ENCODE measurements at places on chromosomes 1 and 21.

DNA sequence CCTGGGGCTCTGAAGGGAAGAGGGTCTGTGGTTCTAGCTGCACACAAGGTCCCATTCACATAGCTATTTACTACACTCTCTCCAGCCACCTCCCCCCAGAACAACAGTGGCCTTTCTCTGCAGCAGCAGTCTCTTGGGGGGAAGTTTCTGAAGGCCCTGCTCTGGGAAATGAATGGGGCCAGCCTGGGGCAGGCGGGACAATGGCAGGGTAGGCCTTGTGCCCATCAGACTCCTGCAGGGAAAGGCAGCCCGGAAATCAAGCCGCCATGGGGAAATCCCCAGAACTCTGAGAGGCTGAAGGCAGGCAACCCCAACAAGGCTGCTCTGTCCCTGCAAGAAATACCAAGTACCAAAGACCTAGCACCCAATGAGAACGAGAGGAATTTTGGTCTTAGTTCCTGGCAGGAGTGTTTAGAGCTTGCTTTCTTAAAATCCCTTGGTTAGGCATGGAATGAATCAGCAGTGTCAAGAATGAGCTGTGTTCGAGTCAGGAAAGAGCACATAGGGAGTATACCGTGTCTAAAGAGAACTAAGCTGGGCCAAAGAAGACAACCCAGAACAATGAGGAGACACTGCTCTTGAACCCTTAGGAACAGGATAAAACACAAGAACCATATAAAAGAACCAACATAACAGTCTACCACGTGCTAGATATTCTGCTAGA is 11.3 kb downstream of the ARHGEF11 start:
- DNase-seq = no peak

DNA sequence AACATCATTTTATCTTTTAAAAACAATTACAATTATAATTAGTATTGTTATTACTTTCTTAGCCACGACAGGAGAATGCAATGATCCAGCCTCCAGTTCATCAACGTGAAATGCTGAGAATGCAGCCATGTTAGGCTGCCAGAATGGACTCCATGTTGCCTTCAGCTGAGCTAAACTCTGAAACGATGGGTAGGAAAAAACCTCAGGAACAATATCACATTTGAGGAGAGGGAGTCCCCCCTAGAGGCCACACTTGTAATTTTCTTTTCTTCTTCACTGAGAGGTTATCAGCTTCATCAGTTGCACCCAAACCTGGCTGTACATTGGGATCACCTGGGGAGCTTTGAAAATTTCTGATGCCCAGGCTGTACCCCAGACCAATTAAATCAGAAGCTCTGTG is 34.6 kb upstream of the DNAH14 start:
- DNase-seq = no peak

- DNase-seq = no peak
Measured at GRCh38 chr1:42962641-42963377, 4.1 kb upstream of the SLC2A1 start.

DNA sequence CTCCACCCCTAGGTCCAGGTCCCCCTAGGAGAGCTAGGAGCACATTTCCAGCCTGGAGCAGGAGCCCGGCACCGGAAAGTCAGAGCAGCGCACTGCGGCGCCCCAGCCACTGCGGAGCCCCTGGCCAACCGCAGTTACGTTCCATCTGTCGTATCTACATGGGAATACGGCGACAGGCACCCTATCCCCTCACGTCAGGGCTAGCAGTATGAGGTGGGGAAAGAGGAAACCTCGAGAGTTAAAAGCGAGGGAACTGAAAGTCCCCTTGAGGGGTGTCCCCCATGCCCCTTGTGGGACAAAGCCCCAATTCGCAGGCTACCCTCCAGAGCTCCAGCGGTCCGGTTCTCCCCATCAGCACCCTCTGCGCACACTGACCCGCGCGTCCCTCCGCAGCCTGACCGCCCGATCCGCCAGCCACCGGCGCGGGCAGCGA is 995 bp downstream of the COLGALT2 start:
- peak; percentile 1 for DNase-seq

DNA sequence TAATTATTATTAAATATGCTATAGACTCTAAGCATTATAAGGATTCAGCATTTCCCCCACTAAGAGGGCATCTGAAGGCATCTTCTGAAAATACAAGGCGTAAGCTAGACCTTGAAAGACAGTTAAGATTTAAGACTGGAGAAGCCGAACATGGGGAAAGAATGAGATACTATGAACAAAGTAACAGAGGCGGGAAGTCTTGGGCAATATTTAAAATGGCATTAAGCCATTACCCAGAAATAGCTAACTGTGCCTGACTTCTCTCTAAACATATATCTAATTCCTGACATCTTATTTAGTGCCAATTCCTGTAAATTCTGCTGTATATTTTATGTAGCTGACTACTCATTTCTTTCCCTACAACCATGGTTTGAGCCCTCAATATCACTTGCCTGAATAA is 20.9 kb downstream of the DPH5 start:
- DNase-seq = no peak

DNA sequence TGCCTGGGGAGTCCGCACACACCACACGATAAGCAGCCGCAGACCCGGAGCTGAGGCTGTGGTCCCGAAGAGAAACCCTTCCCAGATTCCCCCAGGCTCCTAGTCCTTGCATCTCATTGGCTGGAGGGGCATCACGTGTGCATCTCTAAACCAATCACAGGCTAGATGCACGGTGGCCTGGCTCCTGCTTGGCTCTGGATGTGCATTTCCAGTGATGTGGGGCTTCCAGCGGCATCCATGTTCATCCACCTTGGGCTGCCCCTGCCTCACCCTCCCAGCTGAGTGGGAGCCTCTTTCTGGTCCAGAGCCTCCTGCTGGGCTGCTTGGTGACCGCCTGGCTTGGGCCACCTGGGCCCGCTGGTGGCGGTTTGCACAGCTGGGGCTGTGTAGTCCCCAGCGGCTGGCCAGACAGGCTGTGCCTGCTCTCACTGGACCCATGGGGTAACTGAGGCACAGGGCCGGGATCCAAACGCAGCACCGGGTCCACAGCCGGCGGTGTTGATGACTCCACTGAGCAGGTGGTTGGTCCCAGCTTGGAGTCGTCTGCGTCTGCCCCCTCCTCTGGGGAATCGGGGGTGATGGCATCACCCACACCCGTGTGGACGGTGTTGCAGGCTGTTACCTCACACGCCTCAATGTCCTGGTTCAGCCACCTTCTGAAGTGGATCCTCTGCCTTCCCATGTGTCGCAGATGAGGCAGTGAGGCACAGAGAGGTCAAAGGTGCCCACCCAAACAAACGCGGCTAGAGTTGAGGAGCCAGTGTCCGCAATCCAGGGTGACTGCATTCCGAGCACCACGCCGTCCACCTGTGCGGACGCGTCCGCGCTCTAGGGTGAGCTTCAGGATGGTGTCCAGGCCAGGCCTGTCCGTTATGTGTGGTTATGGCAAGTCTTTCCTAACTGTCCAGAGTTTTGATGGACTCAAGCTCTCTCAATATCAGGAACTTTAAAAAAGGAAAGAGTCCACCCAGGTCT is 41.3 kb downstream of the COL6A1 start:
- no peak for DNase-seq

GRCh38 chr1:98054786-98055185 is 134.0 kb upstream of the DPYD start:
- DNase-seq = no peak

GRCh38 chr1:206886831-206887230 is 10.4 kb upstream of the IL24 start:
- no peak for DNase-seq

DNA sequence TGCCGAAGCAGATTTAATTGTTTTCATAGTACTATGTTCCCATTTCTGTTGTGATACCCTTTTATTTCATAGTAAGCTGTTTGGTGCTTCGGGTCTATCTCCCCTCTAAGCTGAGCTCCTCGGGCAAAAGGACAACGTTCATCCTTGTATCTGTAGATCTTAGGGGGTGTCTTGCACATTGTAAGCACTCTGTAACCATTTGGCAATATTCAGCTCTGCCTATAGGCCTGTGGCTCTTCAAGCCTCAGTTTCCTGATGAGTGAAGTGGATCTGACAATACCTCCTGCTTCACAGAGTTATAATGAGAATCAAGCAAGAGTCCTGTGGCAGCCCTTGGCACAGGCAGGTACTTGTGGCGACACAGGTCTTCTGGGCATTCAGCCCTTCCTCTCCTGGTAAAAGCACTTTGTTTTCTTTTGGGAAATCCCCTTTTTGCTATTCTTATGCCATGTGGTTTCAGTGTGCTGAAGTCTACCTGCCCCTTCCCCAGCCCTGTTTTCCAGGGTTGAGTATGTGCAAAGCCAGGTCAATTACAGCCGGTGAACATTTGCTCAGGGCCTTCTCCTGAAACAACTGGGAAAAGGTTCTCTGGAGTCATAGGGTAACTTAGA is 8.5 kb upstream of the EXO1 start:
- no peak for DNase-seq

DNA sequence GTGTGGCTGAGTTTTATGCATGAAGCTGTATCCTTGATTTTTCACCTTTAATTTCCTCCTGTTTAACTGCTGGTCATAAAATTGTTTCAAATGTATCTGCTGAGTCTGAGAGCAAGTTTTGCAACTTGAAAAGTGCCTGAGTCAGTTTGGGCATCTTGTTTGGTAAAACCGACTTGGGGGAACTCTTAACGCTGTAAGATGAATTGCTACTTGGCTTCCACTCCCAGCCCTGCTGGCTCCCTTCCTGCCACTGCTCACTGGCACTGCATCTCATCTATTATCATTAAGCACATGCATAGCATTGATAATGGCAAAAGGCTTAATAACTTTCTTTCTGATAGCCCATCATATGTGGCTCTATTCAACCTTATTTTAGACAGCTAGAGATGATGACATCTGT is 35.7 kb upstream of the FAM78B start:
- no peak for DNase-seq

DNA sequence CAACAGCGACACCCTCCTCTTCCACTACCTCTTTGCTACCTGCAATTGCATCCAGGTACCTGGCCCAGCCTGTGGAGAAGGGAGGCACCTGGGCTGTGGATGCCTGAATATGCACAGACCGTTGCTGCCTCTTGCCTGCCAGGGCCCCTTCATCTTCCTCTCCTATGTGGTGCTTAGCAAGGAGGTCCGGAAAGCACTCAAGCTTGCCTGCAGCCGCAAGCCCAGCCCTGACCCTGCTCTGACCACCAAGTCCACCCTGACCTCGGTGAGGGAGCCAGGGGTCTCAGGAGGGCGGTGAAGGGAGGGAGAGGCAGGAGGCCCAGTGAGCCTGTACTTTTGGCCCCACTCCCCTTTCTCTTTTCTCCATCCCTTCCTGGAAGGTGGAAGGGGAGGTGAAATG is 11.5 kb downstream of the PSRC1 start:
- no peak for DNase-seq

- no peak for DNase-seq
Measured at GRCh38 chr1:184532199-184532598, 145.4 kb downstream of the C1orf21 start.

- DNase-seq = no peak
Measured at GRCh38 chr1:197173571-197174507, 27.4 kb upstream of the ASPM start.

- peak; percentile 43 for DNase-seq
Measured at GRCh38 chr1:32981003-32981901, 16.6 kb upstream of the RNF19B start.

- DNase-seq = no peak
Measured at GRCh38 chr1:234667600-234668576, 57.9 kb upstream of the IRF2BP2 start.

DNA sequence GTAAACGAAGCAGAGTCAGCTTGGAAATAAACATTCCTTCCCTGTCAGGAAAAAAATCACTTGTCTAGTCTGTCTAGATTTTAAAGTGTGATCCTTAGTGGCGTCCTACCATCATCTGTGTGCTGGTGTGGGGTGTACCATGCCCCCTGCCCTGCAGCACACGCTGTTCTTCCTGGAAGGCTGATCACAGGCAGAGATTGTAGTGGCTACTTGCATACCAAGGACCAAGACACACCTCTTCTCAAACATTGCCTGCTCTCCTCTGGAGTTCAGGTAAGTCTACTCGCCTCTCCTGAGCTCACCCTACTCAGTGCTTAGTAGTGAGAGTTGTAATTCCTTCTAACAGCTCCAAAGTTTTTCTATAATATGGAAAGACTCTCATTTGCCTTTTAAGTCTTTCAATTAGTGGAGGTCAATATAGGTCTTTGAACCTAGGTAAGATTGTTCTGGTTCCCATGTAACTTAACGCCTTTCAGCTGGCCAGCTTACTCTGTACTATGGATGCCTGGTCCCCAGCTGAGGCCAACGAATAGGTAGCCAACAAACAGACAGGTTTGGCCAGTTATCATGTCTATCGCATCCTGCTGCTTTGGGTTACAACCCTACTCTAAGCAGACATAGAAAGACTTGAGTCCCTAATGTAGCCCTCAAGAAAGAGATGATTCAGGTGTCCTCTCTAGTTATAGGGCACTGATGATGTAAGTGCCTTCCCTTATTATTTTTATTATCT is 55.4 kb downstream of the XCL1 start:
- DNase-seq = no peak

DNA sequence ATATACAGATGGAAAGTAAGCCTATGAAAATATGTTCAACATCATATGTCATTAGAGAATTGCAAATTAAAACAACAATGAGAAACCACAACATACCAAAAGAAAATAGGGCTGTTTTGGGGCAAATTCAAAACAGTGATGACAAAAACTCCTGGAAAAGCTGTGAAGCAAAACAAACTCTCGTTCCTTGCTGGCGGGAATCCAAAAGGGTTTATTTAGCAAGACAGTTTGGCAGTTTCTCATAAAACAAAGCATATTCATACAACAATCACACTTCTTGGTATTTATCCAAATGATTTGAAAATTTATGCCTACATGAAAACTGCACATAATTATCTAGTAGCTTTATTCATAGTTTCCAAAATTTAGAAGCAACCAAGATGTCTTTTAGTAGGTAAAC is 44.4 kb downstream of the COL11A1 start:
- DNase-seq = no peak

GRCh38 chr1:207565546-207566468 is 69.8 kb downstream of the CR1 start:
- no peak for DNase-seq

DNA sequence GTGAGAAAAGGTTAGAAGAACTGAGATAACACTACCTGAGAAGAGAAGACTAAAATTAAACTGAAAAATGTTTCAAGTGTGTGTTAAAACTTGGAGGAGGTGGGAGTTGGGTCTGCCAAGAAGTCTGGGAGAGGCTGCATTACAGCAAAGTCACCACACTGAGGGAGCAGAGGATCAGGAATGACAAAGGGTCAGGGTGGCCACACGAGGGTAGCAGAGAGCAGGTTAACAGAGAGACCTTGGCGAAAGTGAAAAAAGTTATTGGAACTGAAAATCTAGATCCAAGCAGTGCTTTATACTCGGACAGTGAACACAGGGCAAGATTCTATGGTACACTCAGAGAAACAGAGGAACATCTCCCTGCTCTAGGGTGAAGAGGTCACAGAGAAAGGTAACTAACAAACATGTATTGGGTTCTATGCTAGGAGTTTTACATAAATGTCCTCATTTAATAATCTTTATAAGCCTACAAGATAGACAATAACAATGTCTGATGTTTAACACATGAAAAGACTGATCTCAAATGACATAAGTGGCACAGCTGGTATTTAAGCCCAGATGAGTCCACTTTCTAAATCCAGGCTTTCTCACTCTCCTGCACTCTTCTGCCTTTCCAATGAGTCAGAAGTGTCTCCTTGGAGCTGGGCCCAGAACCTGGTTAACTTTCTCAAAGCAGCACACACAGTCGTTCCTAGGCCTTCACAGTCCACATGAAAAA is 10.3 kb upstream of the CADM3 start:
- DNase-seq = peak; percentile 22

GRCh38 chr1:180912211-180912800 is 391 bp upstream of the KIAA1614 start:
- no peak for DNase-seq

All from stimulated activated CD4-positive, alpha-beta T cell treated with anti-CD3 and anti-CD28 coated beads, Interleukin-12 subunit alpha, Interleukin-12 subunit beta, amount 100 ng/mL, for 24 hours (primary cell).